ENCODE measurements at places on chromosomes 7 and 10.
A peak's percentile ranks its signal among the peaks of the same experiment; 100 is the strongest.

GRCh38 chr10:33370434-33370930 is 36.0 kb upstream of the NRP1 start:
- no peak for DNase-seq

DNA sequence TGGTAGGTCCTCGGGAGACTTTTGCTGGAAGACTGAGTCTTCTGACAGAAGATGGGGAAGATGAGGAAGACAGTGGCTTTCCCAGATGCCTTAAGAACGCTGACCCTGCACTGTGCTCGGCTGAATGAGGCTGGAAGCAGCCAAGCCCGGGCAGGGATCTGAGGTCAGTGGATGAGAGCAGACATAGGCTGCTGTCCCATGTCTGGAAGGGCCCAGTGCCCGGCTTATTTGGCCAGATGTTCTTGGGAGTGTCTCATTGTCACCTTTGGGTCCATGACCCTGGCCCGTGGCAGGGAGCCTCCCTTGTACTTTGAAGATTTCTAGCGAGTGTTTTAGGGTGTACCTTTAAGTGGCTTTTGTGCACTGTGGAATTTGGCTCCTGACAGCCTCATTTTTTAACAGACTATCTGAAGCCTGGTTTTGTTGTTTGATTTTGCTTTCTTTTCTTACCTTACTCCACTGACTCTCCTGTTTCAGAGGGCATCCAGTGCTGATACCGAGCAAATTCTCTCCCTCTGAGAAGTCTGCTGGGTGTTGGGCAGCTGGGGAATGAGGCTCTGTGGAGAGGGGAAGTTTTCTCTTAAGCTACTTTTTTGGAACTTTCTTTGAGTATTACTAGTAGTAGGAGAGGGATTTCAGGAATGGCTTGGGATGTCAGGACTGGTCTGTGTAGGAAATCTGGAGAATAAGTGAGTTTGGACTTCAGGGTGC is 61.4 kb downstream of the CREB5 start:
- DNase-seq = no peak

DNA sequence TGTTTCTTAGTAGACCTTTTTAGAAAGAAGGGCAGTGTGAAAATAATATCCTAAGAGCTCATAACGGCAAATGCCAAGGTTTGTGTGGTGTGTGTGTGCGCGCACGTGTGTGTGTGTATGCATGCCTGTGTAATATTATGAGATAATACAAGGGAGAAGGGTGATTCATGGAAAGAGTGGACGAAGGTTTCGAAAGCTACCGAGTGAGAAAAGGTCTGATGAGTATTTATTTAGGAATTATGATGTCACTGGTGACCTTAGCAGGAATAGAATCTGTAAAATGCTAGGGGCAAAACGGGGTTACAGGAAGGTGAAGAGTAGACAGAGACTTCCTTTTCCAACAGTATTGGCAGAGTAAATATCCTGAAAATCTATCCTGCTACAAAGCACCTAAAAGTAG is 107.3 kb downstream of the AHR start:
- DNase-seq = no peak

GRCh38 chr10:71459513-71459912 is 62.8 kb downstream of the CDH23 start:
- DNase-seq = no peak

DNA sequence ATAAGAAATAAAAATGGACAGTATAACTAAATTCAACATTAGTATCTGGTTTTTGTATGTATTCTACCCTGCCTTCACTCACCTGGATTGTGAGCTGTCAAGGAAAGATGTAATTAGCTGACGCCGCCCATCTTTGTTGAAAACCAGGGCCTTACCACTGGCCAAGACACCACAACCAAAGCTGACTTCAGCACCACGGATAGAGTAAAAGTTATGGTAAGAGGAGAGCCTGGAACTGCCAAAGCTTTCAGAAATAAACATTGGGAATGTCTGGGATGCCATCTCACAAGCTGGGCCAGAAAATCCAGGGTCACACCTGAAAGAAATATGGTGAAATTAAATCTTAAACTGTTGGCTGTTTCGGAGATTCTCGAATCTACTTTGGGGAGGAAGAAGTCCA is 190.1 kb upstream of the SLC26A5 start:
- no peak for DNase-seq

DNA sequence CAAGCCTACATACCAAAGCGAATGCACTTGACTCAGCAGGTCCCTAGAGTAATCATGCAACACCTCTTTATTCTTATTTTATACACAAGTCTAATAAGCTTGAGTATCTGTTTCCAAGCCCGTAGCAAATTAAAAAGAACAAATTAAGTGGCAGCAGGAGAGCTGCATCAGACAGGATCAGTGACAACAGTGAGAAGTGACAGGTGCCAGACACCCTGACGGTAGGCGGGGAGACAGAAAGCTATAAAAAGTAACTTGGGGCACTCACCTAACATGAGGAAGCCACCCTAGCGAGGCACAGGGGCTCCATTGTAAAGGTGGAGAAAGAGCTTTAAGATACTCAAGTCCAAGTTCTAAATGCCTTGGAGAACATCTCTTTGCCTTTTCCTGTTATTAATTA is 174.2 kb downstream of the PLXNA4 start:
- no peak for DNase-seq

DNA sequence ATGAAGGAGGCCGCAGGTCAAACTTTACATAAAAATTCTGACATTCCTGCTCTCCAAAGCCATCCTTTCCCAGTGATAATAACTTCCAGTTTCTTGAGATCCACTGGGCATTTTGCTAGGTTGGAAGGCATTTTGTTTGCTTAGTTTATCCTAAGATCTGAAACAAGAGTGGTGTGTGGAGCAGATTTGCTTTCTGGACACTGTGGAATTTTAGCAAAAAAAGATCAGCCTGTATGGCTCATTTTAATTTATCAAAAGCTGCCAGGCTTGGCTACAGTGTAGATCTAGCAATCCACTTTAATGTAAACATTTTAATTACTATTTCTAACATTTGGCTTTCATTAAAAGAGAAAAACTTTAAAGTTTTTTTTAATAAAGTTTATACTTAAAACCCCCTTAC is 124.8 kb downstream of the SAMD9 start:
- DNase-seq = no peak

GRCh38 chr7:17651341-17651740 is 289.0 kb downstream of the SNX13 start:
- no peak for DNase-seq

- DNase-seq = no peak
These were observed 121.2 kb upstream of the NPS start for GRCh38 chr10:127427926-127428325.

DNA sequence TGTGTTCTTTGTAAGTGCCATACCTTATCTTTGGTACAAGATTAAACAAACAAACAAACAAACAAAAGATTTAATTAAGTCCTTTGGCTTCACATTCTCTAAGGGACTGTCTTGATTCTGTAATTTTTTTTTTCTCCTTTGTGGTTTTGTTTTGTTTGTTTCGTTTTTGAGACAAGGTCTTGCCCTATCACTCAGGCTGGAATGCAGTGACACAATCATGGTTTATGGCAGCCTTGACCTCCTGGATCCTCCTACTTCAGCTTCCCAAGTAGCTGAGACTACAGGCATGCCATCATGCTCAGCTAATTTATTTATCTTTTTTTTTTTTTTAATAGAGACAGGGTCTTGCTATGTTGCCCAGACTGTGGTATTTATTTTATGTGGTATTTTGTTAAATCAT is 165.8 kb downstream of the LRRC4 start:
- no peak for DNase-seq

DNA sequence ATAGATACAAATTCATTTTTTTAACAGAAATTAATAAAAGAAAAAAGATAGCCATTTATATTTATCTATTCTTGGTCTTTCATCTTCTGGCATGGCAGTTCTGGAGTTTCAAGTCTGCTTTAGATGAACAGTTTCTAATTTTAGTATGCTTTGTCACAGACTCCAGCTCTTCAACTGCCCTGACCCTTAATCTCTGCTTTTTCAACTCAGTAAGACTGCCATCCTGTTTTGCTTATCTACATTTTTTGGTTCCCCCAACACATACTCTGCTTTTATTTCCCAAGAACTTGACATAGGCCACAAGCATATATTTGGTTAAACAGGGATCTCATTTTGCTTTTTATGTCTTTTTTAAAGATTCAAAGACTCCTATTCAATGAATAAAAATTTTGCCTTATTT is 309.3 kb upstream of the KCND2 start:
- no peak for DNase-seq

DNA sequence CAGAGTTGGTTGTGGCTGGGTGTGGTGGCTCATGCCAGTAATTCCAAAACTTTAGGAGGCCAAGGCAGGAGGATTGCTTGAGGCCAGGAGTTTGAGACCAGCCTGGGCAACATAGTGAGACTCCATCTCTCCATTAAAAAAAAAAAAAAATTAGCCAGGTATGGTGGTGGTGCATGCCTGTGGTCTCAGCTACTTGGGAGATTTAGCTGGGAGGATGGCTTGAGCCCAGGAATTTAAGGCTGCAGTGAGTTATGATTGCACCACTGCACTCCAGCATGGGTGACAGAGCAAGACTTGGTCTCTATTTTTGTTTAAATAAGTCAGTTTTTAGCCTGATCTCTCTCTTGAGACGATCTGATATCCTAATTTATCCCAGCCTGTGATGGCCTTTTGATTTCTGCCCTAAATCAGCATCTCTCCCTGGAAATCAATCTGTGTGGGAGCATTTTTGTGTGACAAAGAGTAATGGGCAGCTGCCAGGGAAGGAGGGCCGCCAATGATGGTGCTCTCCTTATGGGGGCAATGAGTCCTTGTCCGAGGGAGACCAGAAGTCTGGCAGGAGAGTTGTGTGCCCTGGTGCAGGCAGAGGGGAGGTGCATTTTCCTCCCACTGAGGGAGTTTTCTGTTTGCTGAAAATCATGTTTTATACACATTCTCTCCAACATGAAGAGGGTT is 111.0 kb downstream of the NRP1 start:
- DNase-seq = no peak

DNA sequence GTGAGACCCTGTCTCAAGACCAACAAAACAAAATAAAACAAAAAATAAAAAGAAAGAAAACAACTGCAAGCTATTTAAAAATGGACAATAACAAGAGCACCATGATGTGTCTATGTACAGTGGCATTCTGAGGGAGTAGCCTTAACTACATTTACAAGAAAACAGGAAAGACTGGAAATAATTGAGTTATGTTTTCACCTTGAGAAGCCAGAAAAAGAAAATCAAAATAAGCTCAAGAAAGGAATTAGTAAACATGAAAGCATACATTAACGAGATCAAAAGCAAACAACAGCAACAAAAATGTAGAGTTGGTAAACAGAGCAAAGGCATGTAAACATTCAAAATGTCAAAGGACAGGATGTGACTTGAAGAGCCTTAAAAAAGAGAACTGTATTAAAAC is 36.7 kb downstream of the TEX36 start:
- no peak for DNase-seq

GRCh38 chr7:79282070-79282694 is 171.3 kb downstream of the MAGI2 start:
- peak; percentile 58 for DNase-seq

DNA sequence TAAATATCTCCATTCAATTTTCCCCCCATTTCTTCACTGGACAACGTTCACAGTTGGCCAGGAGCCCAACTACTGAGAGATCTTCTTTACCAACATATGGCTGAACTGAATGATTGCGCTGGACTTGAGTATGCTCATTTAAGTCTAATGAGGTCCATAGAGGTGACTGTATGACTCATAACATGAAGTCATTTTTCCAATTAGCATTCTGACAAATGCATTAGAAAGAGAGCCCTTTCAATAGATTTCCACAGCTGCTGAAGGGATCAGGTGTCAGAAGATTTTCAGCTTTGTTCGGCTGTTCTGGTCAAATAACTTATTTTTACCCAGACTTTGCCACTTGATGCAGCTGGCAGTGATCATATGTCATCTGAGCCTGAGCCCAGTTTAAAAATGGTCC is 438.0 kb downstream of the ETV1 start:
- DNase-seq = peak; percentile 78

DNA sequence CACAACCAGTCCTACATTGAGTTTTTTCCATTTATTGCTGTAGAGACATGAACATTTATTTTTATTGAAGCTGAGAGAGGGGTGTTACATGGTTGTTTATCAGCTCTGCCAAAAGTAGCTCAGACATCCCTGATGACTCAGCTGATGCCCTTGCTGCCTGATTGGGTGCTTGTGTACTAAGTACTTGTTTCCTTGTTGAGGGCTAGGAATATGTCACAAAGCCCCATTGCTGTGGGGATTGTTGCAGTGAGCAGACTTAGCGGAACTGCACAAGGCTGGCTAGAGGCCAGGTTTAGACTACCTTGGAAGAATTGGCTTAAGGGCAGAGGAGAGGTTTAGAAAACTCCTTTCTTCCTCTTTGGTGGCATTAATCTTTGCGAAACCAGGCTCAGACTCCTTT is 110.6 kb downstream of the AUTS2 start:
- no peak for DNase-seq

DNA sequence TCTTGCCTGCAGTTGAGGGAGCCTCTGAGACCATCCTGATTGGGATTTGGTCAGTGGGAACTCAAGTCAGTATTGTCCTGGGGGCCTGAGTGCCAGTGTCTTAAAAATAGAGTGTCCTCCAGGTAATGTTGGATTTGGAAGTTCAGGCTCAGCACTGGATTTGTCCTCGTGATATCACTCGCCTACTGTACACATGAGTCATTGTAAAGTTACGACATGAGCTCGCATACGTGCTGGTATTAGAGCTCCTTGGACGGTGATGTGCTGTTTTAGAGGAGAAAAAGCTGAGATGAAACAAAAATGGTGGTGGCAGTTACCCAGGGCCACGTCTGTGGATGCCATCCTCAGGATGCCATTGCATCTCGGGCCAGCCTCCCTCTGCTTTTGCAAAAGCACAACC is 78.2 kb downstream of the MGMT start:
- DNase-seq = no peak

- no peak for DNase-seq
These were observed 97.6 kb upstream of the DGKB start for GRCh38 chr7:15000157-15000556.

DNA sequence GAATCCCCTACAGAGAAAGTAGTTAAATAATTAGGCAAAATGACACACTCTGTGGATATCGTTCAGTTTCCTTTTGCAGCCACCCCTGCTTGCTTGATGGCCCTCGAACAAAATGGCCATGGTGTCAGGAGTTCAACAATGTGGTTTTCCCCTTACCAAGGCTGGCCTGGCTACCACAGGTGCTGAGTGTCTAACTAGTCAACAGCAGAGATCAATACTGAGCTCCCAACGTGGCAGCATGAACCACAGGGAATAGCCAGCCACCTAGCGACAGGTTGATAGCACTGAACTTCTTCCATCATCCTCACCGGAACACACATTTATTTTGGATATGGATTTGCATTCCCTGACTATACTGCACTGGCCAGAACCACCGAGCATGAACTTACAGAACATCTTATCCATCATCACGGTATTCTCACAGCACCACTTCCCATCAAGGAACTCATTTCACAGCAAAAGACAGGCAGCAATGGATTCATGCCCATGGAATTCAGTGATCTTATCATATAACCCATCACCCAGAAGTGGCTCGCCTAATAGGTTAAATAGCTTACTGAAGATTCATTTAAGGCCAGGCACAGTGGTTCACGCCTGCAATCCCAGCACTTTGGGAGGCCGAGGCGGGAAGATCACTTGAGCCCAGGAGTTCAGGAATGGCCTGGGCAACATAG is 6.3 kb downstream of the C10orf67 start:
- no peak for DNase-seq

- no peak for DNase-seq
These were observed 31.3 kb upstream of the NME8 start for GRCh38 chr7:37816922-37817590.

Measured in NCI-H2171 (cell line).